ENCODE measurements at places on chromosomes 6 and 20. TPM values are rescaled to one million over a fixed set of nuclear protein-coding genes. Genes with fewer than 3 reads are reported as not detected.

DNA sequence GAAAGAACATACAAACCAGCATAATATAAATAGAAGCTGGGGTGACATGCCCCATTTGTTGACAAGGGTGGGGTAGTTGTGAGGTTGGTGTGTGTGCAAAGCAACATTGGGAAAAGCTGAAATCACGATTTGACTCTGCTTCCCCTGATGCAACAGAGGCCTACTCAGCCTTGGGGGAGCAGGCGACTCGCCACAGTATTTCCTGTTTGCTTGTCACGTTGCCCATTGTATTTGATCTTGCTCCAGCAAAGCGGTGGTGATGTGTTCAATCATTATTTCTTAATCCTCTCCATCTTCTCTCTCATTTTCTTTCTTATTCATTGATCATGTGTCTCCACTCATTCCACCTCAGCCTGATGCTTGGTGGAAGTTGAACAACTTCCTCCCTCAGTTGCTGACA is 165.8 kb upstream of the CITED2 start:
- no peak for DNase-seq

GRCh38 chr20:46691196-46691595 is 2.0 kb upstream of the TP53RK start:
- DNase-seq, result no peak

DNA sequence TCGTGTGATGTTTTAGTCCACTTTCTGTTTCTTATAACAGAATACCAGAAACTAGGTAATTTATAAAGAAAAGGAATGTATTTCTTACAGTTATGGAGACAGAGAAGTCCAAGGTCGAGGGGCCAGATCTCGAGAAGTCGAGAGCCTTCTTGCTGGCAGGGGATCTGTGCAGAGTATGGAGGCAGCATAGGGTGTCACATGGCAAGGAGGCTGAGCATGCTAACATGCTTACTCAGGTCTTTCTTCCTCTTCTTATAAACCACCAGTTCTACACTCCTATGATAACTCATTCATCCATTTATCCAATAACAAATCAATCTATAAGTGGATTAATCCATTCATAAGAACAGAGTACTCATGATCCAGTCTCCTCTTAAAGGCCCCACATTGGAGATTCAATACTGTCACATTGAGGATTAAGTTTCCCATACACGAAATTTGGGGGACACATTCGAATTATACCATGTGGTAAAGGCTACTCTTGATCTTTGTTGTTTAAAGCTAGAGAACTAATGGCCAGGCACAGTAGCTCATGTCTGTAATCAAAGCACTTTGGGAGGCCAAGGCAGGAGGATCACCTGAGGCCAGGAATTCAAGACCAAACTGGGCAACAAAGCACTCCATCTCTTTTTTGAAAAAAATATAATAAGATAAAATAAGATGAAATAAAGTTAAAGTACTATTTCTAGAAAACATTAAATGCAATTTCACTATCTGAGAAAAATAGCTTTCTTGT is 2.1 kb downstream of the GOPC start:
- no peak for DNase-seq

DNA sequence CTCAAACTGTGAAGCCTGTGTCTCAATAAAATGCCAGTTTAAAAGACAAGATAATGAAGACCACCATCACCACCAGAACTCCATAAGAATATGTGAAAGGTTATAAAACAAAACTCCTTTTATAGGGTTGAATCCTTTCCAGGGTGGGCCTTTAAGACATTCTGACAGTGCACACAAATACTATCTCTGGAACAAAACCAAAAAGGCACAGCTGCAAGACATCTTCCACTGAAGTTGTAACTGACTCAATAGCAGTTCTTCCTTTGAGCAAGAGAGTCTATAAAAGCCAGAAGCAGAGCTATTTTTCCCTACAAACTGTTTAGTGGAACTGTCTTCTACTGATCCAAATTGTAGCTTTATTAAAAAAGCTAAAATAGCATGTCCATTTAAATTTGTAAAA is 81.6 kb downstream of the EPB41L2 start:
- no peak for DNase-seq

DNA sequence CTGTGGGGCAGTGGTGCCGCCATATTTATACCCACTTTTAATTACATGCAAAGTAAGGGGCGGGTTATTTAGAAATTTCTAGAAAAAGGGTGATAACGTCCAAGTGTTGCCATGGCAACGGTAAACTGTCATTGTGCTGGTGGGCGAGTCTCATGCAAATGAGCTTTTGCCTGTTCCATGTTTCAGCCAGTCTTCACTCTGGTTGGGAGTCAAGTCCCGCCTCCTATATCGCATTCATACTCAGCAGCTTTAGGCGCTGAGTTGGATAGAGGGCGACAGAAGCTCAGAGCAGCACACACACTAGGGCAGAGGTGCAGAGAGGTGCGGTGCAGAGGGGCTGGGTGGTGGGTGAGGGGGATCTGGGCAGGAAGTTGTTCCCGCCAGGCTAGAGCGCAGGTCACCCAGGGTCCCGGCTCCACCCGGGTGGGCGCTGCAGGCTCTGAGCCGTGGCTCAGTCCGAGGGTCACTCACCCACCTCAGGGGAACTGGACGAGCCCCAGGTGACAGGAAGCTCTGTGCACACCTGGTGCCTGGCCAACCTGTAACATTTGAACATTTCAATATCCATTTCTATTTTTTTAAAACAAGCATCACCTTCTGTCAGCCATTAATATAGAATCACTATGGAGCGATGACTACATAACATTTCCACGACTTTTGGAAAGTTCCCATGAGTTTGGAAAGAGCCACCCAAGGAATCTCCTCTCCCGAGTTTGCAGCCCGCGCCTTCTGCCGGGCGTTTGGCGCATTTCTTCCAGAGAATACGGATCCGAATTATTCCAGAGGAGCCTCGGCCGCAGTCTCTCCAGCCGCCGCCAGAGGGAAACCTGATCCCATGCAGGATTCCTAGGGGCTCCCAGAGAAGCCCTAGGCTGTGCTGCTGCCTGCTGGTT is 89.1 kb upstream of the PHACTR3 start:
- DNase-seq, result no peak

DNA sequence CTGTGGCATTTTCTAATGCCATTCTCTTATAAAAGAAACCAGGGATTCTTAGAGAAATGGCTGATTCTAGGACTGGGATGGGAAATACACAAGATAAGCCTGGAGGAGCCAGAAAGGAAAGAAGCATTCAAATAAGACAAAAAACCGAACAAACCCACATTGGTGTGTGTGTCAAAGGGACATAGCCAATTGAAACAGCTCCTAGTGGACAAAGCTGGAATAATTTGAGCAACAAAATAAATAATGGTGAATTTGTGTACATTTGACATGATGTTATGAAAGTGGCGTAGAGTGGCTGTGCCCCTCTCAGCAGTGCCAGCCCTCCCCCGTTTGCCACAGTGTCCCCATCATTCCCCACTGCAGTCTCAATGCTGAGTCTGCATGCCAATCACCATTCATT is 55.5 kb downstream of the B3GAT2 start:
- no peak for DNase-seq

DNA sequence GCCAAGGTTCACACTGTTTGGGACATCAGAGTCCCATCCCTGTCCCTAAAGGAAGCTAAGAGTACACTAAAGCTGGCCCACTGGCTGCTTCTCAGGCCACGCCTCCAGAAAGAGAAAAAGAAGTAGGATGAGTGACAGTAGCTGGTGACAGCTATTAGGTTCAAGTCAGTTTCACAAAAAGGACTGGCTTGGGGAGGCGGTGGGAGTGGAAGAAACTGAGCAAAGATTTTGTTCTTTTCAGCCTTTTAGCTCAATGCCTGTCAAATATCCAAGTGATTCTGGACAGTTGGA is 374.7 kb downstream of the ZFAND3 start:
- DNase-seq, result no peak

DNA sequence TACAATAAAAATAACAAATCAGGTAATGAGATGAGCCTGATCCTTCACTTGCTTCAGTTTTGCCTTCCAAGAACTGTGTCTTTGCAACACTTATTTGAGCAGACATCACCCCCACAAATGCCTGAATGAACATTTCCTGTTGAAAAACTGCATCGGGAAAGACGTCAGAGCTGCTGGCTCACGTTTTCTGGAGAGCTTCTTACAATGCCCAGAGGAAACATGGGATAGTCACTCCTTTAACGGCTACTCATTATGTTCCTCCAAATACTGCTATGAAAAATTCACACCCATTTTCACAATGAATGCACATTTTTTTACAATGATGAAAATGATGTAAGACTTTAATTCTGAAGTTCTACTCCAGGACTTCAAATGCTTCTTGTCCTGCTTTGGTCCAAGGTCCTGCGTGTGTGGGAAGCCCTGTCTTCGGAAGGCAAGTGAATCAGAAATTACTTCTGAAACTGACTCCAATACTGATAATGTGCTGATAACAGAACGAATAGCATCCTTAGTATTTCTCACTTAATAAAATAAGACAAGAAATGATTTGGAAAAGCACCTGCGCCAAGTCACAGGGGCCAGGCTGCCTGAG is 238.0 kb downstream of the ANKRD60 start:
- DNase-seq, result no peak

DNA sequence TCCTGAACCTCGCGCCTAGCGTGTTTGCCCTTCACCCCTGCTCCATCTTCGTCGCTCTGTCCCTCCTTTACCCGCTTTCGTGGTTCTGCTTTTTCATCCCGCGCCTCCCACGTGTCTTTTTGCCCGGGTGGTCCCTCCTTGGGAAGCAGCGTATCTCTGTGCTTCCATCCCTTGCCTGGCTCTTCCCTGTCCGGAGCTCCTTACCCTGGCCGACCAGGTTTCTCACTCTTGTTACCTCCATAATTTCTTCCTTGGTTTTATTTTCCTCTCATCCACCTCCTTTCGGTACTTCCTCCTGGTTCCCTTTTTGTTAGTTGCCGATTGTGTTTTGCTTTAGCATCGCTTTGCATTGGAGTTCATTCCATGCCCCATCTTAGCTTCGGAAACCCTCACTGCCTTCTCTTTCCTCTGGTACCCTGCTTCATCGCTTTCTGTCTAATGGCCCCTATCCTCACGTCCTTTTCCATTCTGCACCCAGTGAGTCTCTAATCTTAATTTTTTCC is 735 bp downstream of the FAM135A start:
- no peak for DNase-seq

DNA sequence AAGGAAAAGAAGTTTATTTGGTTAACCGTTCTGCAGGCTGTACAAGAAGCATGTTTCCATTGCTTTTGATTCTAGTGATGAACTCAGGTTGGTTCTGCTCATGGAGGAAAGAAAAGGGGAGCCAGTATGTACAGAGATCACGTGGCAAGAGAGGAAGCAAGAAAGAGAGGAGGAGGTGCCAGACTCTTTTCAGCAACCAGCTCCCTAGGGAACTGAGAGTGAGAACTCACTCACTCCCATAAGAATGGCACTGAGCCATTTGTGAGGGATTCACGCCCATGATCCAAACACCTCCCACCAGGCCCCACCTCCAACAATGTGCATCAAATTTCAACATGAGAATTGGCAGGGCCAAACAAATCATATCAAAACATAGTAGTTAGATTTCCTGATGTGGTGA is 649.1 kb downstream of the EPM2A start:
- DNase-seq, result no peak

GRCh38 chr6:13765570-13765969 is 48.8 kb downstream of the MCUR1 start:
- DNase-seq, result no peak

DNA sequence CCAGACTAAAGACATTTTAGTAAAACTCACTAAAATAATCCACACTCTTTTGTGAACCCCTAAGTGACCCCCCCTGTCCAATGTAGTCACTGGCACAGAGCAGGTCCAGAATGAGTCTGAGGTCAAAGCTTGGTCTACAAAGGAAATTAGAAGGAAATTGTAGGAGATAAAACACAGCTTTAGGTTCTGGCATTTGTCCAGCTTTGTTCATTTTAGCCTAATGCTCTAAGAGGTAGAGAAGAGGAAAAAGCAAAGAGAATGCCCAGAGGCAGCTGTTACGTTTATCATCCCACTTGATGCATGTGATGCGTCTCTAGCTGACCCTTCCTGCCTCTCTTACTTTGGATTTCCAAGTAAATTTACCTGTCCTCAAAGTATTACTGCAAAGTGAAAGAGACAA is 62.5 kb downstream of the CNKSR3 start:
- no peak for DNase-seq

GRCh38 chr6:168397012-168397411 is 44.0 kb upstream of the SMOC2 start:
- DNase-seq, result no peak

DNA sequence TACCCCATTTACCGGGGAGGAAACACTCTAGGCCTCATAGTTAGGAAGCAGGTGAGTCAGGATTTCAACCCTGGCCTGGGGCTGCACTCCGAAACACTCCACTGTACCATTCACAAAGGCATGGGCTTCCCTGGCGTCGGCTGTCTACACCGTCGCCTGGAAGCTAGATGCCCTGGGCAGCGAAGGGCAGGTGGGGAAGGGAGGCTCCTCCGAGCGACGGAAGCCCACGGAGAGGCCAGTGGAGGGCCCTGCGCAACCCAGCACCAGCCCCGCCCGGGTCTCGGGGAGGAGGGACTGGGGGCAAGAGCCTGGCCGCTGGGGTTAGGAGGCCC is 16.1 kb downstream of the SDCBP2 start:
- peak; percentile 89 for DNase-seq

- no peak for DNase-seq
Measured at GRCh38 chr6:163695414-163695864, 280.9 kb downstream of the QKI start.

DNA sequence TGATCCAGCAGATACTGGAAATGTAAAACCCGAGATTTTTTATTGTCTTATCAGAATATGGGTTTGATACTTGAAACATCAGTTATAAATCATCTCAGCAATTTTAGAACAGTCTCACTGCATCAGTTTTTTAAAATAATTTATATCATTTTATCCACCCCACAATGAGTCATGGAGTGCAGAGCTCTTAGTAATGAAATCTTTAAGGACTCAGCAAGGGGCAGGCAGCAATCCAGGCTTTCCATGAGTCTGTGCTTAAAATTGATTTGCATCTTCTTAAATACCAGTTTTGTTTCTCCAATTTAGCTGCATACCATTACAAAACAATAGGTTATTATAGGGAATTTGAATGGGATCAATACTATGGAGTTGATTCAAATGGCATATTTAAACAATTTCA is 832.3 kb downstream of the C6orf118 start:
- DNase-seq, result no peak

GRCh38 chr20:60206259-60206658 is 248.0 kb downstream of the CDH26 start:
- no peak for DNase-seq

- no peak for DNase-seq
Measured at GRCh38 chr6:166839569-166839968, 116.8 kb downstream of the RNASET2 start.

NT5E gene
- total RNA-seq, result 43.1 TPM

LIN28B gene
- not detected for total RNA-seq

IER3 gene
- total RNA-seq, result 333 TPM

HLA-DPA1 gene
- 1.2 TPM for total RNA-seq

KIAA0408 gene
- total RNA-seq, result 1.2 TPM

COL21A1 gene
- 173 TPM for total RNA-seq

PRKN gene
- 5.1 TPM for total RNA-seq

ZFP57 gene
- not detected for total RNA-seq
